ENCODE measurements at places on chromosomes 4 and X. TPM values are rescaled to one million over a fixed set of nuclear protein-coding genes. Genes with fewer than 3 reads are reported as not detected.

- H3K27me3 ChIP-seq, result no peaks in the 10 kb centered on the region
- no peaks in the 10 kb centered on the region for H3K36me3 ChIP-seq
- H3K4me1 ChIP-seq, result no peaks in the 10 kb centered on the region
- no peak overlapping the region for H3K4me3 ChIP-seq
Observed at GRCh38 chr4:12200226-12200625, 771.5 kb upstream of the HS3ST1 start.

The XPNPEP2 gene
- total RNA-seq, result not detected

DNA sequence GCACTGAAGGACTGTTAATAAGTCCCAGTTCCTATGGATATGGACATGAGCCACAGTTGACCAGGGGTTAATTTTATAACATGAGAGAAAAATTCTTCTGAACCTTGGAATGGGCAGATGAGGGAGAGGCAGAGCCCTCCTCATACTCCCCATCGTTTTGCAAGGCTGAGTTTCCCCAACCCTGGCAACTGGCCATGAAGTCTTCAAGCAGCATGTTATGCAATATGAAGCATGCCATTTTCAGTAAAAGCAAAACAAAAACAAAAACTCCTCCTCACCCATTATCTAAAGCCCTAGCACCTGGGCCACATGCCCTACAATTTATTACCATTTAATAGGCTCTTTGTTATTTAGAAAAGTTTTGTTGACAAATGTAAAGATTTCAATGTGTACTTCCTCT, 64.5 kb downstream of the GPC4 start:
- no peak overlapping the region for H3K27ac ChIP-seq
- no peak for DNase-seq
- H3K4me1 ChIP-seq, result no peaks in the 10 kb centered on the region
- H3K4me3 ChIP-seq, result no peak overlapping the region
- H3K36me3 ChIP-seq, result no peaks in the 10 kb centered on the region

The BEX1 gene
- total RNA-seq, result not detected

DNA sequence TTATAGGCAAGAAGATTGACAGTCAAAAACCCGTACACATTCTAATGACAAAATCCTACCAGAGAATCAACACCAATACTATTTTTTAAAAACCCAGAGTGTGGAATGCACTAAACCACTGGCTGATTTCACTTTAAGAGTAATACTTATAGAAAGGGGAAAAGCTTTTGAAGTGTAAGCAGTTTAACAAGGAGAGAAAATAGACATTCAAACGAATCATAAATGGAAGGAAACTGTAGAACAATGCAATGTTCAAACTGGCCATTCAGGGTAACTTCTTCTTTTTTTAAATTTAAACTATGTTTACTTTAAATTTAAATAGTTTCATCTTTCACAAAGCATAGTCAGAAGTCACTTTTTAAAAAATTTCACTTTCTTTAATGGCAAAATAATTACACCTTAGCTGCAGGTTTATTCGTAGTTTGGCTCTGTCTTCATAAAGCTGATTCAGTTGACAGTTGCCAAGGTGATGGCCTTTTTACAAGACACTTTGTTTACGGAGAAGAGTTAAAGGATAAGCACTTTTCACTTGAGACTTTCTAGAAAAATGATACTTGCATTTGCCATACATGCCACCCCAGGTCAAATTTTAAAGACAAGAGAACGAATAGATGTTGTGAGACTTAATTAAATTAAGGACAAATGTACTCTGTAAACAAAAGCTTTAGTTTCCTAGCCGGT, 82.4 kb upstream of the KLF3 start:
- H3K27ac ChIP-seq, result no peak overlapping the region
- H3K4me3 ChIP-seq, result no peak overlapping the region
- no peaks in the 10 kb centered on the region for H3K4me1 ChIP-seq
- no peak for DNase-seq
- no peaks in the 10 kb centered on the region for H3K36me3 ChIP-seq
- H3K27me3 ChIP-seq, result no peaks in the 10 kb centered on the region

DNA sequence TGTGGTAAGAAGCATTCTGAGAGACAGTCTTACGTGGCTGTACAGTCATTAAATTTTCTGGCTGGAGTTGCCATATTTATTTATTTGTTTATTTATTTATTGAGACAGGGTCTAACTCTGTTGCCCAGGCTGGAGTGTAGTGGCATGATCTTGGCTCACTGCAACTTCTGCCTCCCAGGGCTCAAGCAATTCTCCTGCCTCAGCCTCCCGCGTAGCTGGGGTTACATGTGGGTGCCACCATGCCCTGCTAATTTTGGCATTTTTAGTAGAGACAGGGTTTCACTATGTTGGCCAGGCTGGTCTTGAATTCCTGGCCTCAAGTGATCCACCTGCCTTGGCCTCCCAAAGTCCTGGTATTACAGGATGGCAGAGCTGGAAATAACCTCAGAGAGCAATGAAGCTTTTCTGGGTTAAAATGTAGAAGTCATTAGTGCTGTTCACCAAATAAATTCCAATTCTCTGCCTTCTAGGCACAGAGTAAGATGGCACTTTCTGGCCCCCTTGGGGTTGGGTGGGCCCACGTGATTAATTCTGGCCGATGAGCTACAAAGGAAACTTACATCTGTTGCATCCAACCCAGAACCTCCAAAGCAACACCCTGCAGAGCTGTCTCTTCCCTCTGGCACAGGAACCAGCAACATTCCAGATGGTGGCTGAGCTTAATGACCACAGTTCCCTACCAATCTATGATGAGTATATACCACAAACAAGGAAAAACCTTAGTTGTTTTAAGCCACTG, 4.5 kb downstream of the MRFAP1 start:
- peaks cover 26% of the 10 kb centered on the region for H3K36me3 ChIP-seq
- DNase-seq, result no peak
- no peak overlapping the region for H3K4me3 ChIP-seq

The CXCL1 gene
- total RNA-seq, result 0.38 TPM
